ENCODE measurements at places on chromosomes 1 and 21.

DNA sequence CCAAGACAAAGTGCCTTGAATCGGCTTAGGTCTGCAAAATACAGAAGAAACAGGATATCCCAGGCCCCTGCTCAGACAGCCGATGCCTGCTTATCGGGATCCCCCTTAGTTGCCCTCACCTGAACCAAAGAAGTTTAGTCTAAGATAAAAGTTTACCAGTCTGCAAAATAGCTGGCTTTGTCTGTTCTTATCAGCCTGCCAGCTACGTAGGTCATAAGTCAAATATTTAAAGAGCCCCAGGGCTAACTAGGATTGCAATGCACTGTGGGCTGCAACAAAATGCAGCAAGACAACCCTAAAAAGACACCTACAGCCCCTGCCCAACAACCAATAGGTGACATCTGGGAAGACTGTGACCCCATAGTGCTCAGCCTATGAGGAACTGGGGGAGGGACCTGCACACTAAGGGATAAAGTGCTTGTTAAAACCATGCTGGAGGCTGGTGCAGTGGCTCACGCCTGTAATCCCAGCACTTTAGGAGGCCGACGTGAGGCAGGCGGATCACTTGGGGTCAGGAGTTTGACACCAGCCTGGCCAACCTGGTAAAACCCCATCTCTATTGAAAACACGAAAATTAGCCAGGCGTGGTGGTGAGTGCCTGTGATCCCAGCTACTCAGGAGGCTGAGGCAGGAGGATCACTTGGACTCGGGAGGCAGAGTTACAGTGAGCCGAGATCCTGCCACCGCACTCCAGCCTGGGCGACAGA, 27.4 kb downstream of the LRRC3 start:
- no peak for DNase-seq

DNA sequence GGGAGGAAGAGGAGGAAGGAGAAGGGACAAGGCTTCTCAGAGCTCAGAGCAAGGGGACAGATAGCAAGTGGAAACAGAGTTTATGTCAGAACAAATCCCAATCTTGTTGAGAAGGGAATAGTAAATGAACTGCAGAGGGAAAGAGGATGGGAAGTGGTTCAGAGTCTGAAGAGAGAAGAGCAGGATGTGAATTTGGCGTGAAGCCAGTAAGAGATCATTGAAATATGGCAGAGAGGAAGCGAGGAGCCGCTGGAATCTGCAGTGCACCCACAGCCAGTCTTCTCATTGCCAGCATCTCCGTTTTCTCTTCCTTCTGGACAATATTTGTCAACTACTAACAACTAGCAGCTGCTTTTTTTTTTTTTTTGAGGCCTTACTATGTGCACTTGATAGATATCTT, 19.1 kb downstream of the OLFML3 start:
- DNase-seq, result no peak

GRCh38 chr1:235632506-235633401, 16.8 kb downstream of the GNG4 start:
- no peak for DNase-seq

- DNase-seq, result no peak
These were observed 39.8 kb downstream of the RASSF5 start for GRCh38 chr1:206547104-206547503.

DNA sequence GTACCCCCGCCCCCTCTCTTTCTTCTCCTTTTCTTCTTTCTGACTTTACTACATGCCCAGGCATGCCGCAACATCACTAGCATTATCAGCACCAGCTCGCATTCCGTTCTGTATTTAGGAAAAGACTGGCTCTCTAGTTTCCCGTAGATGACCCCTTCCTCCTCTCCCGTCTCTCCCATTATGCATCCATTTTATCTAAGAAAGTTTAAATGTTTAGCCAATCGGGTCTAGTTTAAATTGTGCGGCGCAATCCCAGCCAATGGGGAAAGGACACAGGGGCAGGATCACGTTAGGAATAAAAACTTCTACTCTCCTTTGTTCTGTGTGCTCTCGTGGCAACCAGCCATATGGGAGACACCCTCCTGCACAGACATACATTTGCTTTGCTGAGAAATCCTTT, 2.3 kb upstream of the KRTAP10-7 start:
- no peak for DNase-seq
